ENCODE measurements at places on chromosomes 16 and 17.

GRCh38 chr17:16945663-16946218 is 26.2 kb downstream of the TNFRSF13B start:
- DNase-seq: no peak

GRCh38 chr16:13429416-13429815 is 490.5 kb upstream of the ERCC4 start:
- peak; percentile 80 for DNase-seq

GRCh38 chr17:59332749-59333377 is 1.4 kb downstream of the YPEL2 start:
- peak; percentile 19 for DNase-seq

DNA sequence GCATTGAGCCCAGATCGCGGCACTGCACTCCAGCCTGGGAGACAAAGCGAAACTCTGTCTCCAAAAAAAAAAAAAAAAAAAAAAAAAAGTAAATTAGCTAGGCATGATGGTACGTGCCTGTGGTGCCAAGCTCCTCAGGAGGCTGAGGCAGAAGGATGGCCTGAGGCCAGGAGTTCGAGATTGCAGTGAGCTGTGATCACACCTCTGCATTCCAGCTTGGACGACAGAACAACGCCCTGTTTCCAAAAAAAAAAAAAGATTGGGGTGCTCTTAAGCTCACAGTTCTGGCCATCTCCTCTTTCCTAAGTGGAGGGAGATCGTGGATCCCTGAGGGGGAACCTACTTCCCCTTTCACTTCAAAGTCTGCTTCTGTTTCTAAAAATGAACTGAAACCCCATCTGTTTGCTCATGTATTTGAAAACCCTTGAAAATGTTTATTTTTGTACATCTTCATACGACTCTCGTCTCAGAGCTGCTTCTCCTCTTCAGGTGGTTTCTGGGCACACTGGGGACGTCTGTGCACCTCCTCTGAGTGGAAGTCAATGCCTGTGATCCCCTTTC is 138.8 kb downstream of the PRKCA start:
- DNase-seq: no peak

DNA sequence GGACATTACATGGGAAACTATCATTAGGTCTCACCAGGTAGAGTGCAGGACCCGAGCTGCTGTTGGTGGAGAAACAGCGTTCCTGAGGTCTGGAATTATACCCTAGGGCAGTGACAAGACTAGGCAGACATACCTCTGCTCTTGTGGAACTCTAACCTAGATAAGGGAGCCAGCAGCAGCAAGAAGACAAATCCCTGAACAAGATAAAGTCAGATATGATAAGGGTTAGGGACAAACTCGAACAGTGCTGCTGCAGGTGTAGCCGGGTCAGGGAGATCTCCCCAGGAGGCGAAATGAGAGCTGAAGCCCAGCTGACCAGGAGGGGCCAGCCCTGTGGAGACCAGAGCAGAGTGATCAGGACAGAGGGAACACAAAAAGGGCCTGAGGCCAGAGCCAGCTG is 34.7 kb downstream of the ARSG start:
- DNase-seq: no peak

- DNase-seq: peak; percentile 69
Observed at GRCh38 chr17:74605361-74605760, 13.3 kb upstream of the CD300LD start.

DNA sequence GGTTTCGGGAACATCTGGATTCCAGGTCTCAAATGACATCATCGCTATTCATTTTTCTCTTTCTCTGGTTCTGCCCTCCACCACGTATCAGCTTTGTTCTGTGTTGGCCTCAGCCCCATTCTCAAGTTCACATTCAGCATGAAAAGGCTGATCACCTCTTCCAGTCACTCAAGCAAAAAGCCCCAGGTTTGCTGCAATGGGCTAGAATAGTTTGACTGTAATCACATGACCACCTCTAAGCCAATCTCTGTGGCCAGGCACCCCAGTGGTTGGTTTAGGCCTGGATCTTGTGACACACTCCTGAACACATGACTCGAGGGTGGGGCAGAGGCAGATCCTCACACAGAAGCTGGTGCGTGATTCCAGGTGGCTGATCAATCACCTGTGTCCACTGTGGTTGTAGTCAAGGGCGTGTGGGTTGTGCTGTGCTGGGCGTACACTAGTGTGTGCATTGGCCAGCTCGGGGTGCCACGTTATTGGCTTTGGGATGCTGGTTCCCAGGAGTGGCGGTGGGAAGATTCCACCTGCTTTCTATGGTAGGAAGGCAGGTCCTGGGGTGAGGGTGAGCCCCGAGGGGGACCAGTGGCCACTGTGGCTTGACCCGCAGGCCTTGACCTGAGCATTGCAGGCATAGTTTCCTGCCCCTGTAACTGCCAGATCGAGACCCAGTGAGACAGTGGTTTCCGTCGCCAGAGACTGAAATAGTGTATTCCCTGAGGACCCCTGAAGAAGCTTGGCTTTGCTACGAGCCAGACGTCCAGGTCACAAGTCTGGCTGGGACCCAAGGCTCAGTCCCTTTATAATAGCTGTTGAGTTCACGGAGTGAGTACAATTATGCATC is 12.0 kb downstream of the EEF2K start:
- no peak for DNase-seq

GRCh38 chr17:44933824-44934744 is 13.5 kb downstream of the KIF18B start:
- DNase-seq: no peak

GRCh38 chr16:57742543-57742942 is 7.0 kb downstream of the KATNB1 start:
- DNase-seq: no peak

DNA sequence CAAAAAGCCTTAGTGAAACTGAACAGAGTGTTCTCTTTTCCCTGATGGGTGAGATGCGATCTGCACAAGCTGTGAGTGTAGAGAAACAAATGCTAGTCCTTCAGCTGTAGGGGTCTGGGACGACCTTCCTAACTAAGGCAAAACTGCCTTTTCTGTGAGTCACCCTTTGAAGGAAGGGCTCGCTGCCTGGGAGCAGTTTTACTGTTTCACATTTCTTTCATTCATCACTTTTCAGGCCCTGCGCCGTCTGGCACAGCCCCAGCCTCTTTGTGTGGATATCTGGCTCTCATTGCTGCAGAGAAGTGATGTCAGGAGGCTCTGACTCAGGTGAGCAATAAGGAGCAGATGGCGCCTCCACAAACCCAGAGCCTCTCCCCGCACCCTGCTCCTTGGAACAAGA is 57.4 kb downstream of the HS3ST3A1 start:
- DNase-seq: peak; percentile 94

DNA sequence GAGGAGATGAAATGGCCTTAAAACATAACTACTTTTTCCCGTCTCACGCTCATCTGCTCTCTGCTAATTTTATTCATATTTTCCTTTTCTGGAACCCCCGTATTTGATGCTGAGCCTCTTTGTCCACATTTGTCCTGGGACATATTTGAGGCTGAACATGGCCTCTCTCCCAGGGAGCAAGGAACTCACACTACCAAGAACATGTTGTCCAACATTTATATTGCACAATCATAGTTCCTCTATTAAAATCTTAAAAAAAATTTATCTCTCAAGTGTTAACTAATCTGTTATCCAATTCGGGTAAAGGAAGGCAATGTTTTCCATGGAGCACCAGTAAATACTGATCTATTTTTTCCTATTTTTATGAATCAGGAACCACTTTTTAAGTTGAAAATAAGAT is 60.2 kb downstream of the CMC2 start:
- DNase-seq: no peak

GRCh38 chr17:78953356-78954350 is 26.1 kb downstream of the LGALS3BP start:
- no peak for DNase-seq

DNA sequence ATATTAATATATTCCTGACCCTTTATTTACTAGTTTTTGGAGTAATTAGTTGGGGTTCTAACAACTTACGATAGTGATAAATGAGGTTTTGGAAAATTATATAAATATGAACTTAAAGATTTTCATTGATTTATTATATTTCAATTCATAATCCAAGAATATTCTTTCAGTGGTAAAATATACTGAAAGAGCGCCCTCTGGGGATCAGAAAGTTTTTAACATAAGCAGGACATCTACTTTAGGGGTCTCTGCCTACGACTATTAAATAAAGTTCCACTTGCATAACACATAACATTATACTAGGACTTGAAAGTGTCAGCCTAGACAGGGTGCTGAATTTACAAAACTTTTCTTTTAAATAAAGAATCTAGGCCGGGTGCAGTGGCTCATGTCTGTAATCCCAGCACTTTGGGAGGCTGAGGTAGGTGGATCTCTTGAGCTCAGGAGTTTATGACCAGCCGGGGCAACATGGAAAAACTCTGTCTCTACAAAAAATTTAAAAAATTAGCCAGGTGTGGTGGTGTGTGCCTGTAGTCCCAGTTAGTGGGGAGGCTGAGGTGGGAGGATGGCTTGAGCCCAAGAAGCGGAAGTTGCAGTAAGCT is 15.6 kb downstream of the RFWD3 start:
- DNase-seq: no peak

DNA sequence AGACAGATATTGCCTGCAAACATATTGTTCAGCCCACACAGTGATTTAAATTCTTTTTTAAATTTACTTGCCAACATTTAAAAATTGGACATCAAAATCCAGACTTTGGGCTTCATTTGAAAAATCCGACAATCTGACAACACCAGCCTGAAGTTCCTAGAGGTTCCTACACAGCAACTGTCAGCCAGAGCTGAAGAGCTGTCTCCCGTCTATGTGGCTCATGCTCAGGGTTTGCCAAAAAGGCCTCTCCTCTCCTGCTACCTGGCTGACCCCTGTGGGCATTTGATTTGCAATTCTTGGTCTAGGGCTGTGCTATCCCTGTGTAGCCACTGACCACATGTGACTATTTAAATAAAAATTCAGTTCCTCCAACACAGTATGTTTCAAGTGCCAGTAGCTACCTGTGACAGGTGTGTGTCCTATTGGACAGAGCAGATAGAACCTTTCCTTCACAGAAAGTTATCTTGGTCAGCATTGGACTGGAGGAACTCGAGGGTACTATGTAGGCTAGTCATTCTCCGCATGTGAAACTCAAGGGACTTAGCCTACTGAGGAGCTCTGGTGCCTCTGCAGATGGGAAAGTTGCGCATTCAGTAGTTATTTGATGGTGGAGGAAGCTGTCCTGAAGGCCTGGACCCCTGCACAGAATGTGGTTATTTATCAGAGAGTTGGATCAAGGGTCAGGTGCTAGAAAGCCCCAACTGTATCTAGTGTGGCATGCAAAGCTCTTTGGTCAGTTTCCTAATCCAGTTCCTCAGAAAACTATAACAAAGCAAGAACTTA is 2.7 kb downstream of the LYRM1 start:
- no peak for DNase-seq

- no peak for DNase-seq
Observed at GRCh38 chr16:27781195-27781524, 231.2 kb downstream of the KATNIP start.

GRCh38 chr16:50957056-50957455 is 194.0 kb downstream of the SALL1 start:
- DNase-seq: no peak

DNA sequence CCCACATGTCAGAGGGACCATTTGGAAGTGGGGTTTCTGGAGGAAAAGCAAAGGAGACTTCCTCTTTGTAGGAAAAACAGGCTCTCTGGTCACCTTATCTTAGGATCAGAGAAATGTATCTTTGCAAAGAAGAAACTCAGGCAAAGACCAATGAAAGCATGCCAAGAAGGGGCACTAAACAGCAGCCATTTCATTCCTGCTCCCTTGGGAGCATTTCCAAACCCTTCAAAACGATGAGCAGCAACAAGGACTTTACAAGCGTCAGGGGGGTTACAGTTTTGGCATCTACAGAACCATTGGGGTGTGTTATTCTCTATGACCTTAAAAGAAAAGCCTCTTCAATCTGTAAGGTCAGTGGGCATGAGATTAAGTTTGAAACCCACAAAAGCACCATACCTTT is 122.8 kb downstream of the SMG6 start:
- DNase-seq: no peak

GRCh38 chr16:11161974-11162373 is 94.0 kb downstream of the SOCS1 start:
- DNase-seq: no peak

GRCh38 chr16:705431-706188 is at the start of gene FBXL16:
Gene FBXL16, minus strand, starts transcription at chr16:705801. Its CDS starts 8,396 bp downstream, at chr16:697405.
- no peak for DNase-seq

DNA sequence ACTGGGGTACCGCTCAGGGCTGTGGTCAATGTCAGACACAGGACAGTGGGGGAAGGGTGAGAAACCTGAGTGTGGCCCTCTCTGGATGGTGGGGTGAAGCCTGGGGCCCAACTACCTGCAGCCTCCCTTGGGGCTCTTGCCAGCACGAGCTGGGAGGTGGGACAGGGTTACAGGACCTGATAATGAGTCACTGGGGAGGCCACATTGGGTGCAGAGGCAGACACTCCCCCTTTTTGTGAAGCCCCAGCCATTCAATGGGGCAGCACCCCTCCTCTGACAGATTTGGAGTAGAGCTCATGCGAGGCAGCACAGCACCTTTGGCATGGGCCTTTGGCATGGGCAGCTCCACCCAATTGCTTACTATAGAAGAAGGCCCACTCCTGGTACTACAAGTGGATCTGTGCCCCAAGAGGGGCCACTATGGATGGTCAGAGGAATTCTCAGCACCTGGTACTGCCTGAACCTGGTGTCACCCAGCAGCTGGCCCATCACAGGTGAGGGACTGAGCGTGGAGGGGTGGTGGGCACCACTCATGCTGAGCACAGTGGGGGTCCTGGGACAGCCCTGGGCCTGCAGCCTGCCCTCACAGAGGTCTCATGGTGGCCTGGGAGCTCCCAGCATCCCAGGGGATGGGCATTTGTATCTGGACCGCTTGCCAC is 45.2 kb upstream of the SMPD3 start:
- no peak for DNase-seq

DNA sequence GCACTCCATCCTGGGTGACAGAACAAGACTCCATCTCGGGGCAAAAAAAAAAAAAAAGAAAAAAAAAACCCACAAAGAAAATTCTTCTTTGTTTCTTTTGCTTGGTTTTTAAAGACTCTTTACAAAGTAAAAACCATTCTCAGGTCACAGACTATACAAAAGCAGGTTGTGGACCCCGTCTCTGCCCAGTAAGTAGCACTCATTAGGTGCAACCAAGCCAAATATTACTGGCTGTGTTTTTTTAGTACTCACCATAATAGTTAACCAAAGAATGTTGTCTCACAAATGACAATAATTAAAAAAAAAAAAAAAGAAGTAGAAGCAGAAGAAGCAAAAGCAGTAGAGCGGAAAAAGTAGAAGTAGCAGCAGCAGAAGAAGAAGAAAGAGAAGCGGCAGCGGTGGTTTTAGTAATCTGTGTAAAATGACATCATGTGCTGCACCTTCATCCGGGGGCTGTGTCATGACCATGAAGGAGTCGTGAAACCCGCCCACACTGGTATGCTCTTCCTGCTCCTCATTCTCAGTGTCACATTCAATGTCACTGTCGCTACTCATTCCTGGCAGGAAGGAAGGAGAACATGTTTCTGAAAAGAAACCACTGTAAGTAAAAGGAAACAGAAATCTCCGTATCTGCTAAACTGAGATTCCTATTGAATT is 105.4 kb downstream of the TRIM37 start:
- peak; percentile 83 for DNase-seq

- DNase-seq: peak; percentile 52
Observed at GRCh38 chr16:67198238-67198734, 645 bp upstream of the ELMO3 start.
